ENCODE measurements at places on chromosomes 3 and 15.

DNA sequence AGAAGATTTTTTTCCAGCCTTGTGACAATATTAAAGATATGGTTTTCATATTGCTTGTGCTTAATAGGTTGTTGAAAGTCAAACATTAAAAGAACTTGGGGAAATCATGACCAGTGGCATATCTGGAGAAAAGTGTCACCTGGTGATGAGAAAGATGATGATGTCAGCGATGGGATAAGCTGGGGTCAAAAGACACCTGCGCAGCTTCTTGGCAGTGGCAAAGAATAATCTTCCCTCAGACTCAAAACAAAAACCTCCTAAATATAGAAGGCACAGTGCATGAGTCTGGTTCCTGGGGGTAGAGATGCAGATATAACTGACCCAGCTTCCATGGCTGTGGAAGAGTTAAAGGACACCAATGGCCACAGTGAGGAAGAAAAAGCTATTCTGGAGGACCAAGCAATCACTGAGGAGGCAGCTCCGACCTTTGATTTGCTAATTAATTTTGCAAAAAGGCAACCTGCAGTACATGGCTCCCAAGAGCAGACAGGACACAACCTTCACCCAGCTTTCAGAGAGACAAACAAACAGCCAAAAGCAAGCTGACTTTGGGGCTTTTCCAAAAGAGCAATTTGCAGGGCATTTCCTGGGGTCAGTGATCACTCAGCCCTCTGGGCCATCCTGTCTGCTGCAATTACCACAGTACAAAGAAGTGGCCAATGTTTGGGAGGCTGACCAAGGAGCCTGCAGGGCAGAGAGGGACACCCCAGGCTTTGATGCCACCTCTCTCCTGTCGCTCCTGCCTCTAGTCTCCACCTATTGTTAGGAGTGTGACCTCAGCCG is 17.6 kb upstream of the SEMA5B start:
- no peak for DNase-seq

GRCh38 chr3:45132568-45133211 is 13.5 kb downstream of the CDCP1 start:
- DNase-seq = no peak

- DNase-seq = no peak
Observed at GRCh38 chr15:33971811-33972210, 3.5 kb downstream of the CHRM5 start.

- no peak for DNase-seq
Observed at GRCh38 chr3:46191730-46192129, 16.4 kb downstream of the CCR1 start.

DNA sequence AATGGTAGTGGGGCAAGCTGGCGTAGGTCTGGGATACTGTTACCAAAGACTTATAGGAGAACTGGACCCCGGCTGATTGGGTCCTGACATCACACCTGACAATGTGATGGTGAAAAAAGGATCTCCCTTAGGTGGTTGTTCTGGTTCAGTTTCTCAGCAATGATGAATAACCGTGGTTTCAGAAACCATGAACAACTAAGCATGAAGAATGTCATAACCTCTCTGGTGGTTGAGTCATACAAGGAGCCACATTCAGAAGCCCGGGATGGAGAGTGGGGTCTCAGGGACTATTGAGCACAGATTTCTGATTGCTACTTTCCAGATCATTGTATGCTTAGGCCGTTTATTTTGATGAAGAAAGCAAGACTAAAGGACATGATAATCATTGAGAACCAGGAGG is 17.4 kb downstream of the GPR160 start:
- DNase-seq = no peak

GRCh38 chr3:128805772-128806171 is 73.6 kb upstream of the ACAD9 start:
- no peak for DNase-seq

GRCh38 chr3:114092151-114093015 is 35.8 kb downstream of the QTRT2 start:
- no peak for DNase-seq

DNA sequence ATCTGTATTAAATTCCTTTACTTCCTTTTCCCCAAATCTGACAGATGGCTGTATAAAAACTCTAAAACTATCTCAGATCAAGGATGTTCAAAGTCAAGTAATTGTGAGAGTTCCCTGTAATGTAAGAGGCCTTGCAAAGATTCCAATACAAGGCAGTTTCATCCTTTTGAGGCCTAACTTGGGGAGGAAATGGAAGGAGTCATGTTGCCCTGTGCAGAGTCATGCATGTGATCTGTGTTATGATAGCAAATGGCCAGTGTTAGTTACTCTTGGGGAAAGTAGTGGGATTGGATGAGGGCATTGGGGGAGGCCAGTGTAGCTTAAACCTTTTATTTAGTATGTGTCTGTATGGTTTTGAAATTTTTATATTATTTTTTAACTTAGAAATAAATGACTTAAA is 23.7 kb upstream of the FBXL22 start:
- no peak for DNase-seq

- no peak for DNase-seq
Observed at GRCh38 chr3:65344444-65344843, 656.6 kb upstream of the ADAMTS9 start.

DNA sequence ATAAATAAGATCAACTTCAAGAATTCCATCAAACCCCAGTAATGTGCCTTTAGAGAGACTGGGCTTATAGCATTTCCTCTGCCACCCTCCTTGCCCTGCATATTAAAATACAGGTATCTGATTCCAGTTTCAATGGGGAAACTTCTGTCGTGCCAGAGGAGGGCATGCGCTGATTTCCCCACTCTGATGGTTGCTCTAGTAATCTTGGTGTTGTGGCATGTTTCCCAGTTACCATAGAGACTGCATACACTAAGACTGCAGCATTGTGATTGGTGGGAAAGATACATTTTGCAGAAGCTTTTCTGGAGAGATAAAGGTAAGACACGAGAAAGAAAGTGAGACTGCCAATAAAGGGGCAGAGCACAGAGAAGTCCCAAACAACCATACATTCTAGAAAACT is 225.6 kb downstream of the TIGIT start:
- DNase-seq = peak; percentile 47

DNA sequence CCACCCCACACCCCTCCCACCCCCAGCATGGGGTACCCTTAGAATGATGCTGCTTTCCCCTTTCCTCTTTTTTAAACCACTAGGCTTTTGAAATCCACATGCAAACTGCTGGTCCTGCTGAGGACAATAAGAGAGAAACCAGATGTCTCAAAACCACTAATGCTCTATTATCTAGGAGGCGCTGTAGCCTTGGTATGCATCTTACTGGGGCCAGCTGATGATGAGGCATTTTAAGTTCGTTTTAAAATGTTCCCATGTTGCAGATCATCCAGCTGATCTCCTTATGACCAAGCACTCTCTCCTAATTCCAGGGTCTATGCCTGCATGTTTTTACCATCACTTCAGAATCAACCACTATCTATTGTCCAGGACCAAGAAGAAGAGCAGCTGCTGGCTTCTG is 1.3 kb downstream of the NME9 start:
- no peak for DNase-seq

DNA sequence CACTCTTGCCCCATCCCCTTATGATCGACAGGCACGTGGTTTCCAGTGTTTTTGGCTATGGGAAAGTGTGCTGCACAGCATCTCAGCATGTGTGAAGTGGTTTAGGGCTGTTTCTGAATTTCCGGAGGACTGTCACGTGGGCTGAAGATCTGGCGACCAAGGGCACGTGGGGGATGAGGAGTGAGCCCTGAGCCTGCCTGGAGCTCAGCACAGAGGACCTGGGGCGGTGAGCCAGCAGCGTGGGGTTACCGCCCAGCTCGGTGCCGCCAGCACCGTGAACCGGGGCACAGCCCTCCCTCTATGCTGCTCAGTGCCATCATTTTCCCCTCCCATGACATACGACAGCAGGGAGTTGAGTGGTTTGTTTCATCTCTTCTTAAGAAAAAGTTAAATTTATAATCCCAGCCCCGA is 150.2 kb downstream of the DNAJB8 start:
- no peak for DNase-seq

- no peak for DNase-seq
Observed at GRCh38 chr3:153050978-153051377, 111.0 kb upstream of the RAP2B start.

DNA sequence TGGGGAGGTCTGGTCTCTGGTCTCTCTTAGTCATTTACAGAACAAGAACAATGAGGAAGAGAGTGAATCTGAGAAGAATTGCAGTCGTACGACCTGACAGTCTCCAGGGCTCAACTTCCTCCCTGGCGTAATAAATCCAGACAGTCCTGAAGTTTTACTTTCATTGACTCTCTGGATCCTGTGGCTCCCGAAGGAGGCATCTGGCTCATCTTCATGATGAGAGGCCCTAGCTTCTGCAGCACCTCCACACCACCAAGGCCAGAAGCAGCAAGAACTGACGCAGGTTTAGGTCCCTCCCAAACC is 11.8 kb upstream of the CYFIP1 start:
- no peak for DNase-seq

DNA sequence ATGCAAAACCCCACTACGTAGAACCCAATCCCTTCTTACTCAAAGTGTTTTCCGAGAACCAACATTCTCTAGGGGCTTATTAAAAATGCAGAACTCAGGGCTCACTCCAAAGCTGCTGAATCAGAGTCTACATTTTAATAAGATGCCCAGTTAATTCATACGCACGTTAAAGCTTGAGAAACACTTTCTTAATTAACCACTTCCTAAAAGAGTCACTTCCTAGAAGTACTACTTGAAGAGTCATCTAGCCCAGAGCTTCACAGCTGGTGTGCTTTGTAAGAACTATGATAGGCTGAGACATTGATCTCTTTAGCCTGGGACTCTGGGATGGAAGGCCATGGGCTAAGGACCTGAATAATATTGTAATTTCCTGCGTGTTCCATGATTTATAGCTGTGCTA is 9.0 kb downstream of the COL6A5 start:
- DNase-seq = no peak

DNA sequence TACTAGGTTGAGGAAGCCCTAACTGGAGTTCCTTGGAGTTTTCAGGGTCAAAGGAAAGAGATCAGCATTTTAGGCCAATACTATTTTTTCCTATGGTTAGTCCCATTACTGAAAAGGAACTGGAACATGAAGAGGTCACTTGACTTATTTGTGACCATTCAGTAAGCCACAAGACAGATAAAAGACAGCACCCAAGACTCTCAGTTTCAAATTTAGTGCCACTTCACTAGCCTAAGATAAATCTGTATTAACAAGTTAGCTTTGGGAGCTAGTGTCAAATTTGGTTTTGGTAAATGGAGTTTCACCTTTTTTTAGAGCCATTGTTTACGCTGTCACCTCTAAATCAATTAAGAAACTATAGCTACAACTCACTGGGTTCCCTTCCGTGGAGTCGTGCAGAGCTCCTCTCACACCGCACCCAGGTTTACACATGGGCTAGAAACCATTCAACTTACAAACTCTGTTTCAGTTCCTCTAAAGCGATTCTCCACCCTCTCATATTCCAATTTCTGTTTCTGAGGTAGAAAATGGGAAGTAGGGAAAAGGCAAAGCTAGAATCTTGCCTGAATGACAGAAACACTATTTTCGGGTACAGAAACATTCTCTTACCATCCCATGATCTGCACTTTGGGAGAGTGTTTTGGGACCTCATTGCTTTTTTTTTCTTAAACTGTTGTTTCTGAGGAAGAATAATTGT is 14.4 kb downstream of the CCDC32 start:
- no peak for DNase-seq

DNA sequence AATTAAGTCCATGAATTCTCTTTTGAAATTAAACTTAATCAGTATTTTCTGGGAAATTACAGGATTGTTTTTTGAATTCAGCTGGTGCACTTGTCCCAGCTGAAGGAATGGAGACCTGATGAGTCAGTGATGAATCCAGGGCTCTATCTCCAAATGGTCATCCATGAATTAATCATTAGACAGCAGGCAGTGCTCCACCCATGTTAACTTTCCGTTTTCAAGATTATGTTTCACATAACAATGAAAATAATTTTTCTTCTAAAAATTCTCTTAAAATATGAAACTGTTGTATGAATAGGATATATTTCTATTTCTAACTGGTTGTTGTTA is 13.9 kb upstream of the PAQR9 start:
- no peak for DNase-seq

- no peak for DNase-seq
Observed at GRCh38 chr3:113070681-113071113, 79.9 kb downstream of the GTPBP8 start.

All from neuronal stem cell (in vitro differentiated cells).